Activated naive CD8-positive, alpha-beta T cell treated with anti-CD3 and anti-CD28 coated beads for 36 hours (primary cell): ENCODE measurements at places on chromosomes 5 and 9. TPM values are rescaled to one million over a fixed set of nuclear protein-coding genes. Genes with fewer than 3 reads are reported as not detected.

Gene DNAJB5
- total RNA-seq: 8.1 TPM

Gene C9orf50
- not detected for total RNA-seq

Gene GABRA1
- not detected for total RNA-seq

Gene SLC36A3
- not detected for total RNA-seq

Gene FOXD4L6
- total RNA-seq: not detected

Gene SEC61B
- total RNA-seq: 161 TPM

Gene DMRT3
- not detected for total RNA-seq

Gene MSX2
- total RNA-seq: not detected
